ENCODE measurements at places on chromosomes 1 and 21.

GRCh38 chr1:183148599-183148998 lies 37.5 kb upstream of the LAMC2 start:
- no peak for DNase-seq

DNA sequence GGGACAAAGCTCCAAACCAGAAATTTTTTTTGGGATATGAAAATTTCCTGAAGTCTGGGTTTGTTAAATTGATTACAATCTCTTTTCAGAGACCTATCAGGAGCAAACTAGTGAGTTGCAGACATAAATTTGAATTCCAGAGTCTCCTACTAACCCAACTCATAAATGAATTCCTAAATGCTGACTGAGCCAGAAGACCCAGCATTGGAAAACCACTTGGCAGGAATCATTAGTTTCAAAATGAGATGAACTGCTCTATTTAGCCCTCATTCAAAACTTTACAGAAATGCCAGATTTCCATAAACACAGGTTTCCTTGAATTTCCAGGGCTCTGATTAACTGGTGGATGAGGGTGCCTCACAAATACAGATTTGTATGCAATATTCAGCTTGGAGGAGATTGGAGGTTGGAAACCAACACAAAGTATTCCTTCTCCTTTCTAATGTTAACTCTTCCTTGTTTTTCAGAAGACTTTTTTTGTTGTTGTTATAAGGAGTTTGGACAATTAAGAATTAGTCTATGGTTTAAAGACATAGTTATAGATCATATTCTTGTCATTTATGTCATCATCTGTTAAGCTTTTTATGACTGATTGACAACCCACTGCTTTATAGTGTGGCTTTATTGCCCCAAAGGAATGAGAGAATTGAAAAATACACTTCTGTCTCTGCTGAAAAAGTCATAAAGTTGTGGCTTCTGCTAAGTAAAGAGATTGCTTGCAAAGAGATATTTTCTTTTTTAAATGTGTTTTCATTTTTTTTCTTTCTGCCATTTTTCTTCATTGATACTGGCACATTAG lies 222.8 kb downstream of the HLX start:
- no peak for DNase-seq

GRCh38 chr1:189782295-189782694 lies 695.4 kb downstream of the BRINP3 start:
- DNase-seq: no peak

- DNase-seq: no peak
Observed at GRCh38 chr1:234148350-234148749, 224.9 kb upstream of the COA6 start.

GRCh38 chr1:11298390-11299224 lies 25.6 kb downstream of the UBIAD1 start:
- DNase-seq: no peak

- DNase-seq: peak; percentile 69
Observed at GRCh38 chr1:87226341-87226760, 102.3 kb upstream of the LMO4 start.

DNA sequence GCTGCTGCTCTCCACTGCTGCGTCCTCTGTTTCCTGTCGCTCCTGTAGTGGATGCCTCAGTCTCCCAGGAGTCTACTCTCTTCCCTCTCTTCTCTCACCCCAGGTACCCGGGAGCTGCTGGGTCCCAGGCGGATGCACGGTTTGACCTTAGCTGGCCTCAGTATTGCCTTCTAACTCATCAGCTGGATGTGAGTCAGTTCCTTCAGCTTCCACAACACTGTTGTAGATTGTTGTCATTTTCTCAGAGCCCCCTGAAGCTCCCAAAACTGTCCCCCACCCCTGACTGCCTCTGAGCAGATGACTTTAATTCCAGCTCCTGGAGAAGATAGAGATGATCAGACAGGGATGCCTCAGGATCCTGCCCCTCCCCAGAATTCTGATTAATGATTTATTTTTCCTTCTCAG lies 7.2 kb downstream of the CNIH3 start:
- DNase-seq: no peak

DNA sequence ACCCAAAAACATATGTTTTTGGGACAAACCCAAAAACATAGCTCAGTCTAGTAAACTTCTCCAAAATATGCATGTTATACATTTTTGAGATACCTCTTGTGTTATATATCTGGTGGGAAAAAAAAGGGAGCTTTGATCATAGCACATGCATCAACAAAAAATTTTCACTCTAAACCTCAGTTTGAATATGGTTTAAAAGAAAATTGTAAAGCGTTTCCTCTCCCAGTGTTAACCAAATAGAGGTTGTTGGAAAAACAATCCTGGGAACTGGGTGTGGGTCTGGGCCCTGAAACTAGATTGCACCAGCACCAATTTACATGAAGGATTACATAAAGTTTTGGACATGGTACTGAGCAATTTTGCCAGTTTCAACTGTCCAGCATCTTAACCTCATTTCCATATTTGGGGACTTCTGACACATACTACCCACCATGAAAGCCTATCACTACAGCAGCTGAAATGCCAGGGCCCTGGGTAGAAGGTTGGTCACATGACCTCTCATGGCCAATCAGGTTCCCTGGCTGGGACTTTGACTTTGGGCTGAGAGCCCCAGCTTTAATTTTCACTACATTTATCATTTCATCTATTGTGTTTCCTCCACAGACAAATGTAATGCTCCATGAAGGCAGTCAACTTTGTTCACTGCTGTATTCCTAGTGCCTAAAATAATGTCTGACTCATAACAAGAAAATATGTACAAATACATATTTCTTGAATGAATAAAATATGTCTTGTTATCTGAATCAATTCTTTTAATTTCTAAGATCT lies 150.7 kb downstream of the SETD4 start:
- no peak for DNase-seq

- no peak for DNase-seq
Observed at GRCh38 chr1:182196897-182197870, 135.7 kb upstream of the ZNF648 start.

- DNase-seq: peak; percentile 77
Observed at GRCh38 chr1:44237721-44238457, 24.6 kb downstream of the DMAP1 start.

GRCh38 chr21:25709684-25710265 lies 24.9 kb downstream of the ATP5PF start:
- DNase-seq: no peak

GRCh38 chr1:212488436-212489283 lies 55.9 kb downstream of the NENF start:
- no peak for DNase-seq

DNA sequence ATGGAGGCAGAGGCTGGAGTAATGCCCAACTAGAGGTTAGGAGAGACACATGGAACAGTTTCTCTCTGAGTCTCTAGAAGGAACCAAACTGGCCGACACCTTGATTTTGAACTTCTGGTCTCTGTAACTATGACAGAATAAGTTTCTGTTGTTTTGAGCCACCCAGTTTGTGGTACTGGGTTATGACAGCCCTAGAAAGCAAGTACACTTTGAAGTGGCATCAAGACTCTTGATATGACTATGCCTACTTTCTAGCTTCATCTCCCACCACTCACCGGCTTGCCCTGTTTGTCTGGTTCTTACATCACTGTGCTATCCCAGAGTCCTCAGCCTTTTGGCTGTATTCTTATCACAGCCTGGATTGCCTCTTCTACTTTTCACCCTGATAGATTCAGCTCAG lies 230.3 kb upstream of the USP24 start:
- no peak for DNase-seq

DNA sequence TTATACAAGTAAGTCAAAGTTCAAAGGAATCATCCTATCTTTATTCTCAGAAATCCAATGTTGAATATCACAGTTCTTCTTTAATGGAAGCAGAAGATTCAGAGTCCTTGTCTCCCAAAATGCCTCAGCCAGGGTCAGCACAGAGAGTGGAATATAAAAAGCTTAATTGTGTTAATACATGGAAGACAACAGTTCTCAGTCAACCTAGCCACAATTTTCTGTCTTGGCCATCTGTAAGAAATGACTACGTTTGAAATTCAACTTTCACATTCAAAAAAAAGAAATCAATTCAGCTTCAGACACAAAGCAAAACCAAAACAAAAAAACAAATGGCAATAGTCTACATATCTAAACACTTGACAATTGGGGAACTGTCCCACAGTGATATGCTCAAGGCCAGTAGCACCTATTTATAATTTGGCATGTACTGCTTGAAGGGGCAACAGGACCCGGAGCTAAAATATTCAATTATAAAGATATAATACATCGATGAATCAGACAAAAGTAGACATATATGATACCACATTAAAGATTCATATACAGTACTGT lies 27.3 kb upstream of the GLIS1 start:
- DNase-seq: no peak

DNA sequence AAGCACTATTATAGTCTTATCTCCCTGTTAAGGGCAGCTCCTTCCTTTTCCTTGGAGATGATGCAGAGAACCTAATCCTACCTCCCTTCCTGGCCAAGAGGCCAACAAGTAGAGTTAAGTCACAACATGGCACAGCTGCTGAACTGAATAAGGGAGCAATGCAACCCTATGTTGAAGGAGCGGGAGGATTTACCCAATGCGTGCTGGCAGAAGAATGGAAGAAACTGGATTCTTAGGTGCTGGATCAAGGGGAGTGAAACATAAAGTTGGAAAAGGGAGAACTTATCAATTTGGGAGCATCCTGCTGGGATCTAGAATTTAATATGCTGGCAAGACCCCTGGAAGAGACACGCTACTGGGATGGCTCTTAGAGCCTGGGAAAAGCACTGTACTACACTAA lies 12.0 kb upstream of the HUNK start:
- no peak for DNase-seq

DNA sequence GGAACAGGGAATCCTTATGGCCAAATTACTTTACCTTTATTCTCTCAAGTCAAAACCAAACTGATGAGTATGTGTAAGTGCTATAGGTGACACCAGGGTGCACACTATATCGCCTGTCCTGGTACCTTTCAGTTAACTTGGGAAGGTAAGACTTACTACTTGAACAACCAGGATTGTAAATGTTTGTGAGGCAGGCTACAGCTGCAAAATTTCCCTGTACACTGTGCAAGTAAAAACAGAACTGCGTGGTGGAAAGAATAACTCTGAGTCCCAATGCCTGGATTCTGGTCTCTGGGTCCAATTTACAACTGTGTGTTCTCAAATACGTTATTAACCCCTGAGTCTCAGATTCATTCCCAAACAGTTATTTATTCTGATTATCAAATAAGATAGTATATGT lies 73.5 kb downstream of the TENT5C start:
- no peak for DNase-seq

- DNase-seq: no peak
Observed at GRCh38 chr1:227899820-227900449, 47.8 kb downstream of the WNT9A start.

DNA sequence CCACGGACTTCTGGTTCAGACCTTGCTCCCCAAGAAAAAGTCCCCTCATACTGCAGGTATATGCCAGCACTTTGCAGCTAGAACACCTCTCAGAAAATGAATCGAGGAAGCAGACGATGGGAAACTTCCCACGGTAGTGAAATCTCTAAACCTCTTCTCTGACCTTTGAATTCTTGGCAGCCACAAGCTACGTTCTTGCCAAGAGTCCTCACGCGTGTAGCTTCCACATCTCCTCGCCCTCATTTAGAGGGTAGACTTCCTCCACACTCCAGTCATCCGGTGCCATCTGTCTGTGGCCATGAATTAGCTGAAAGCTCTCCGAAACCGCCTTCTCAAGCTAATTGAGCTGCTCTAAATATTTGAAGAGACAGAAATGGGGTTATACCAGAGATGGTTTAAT lies 127.8 kb downstream of the RGS7 start:
- no peak for DNase-seq

DNA sequence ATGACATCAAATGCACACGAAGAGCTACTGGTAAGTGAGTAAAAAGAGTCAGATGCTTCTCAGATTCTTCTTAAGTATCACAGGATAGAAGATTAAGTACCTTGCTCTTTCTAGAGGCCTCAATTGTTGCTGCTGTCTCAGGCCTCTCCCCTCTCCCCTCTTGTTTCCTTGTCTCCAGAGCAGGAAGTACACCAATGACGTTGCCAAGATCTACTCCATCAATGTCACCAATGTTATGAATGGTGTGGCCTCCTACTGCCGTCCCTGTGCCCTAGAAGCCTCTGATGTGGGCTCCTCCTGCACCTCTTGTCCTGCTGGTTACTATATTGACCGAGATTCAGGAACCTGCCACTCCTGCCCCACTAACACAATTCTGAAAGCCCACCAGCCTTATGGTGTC lies 21.3 kb upstream of the SARS1 start:
- no peak for DNase-seq

DNA sequence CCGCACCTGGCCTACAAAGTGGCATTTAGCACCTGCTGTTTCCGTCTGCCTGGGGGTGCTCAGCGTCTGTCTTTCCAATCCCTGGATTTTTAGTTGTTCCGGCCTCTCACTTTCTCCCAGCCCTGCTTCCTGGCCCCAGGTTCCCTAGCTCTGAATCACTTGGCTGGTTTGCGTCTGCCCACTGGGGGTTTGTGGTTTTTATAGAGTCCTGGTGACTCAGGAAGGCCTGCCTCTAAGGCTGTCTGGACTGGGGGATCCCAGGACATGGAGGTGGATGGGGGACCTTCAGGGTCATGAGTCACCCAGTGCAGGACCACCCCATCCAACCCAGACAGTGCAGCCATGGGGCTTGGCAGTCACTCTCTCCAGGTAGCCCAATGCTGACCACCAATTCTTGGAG lies 53.5 kb downstream of the MRPL37 start:
- no peak for DNase-seq

- DNase-seq: no peak
Observed at GRCh38 chr1:51504806-51505525, 14.1 kb downstream of the EPS15 start.

- no peak for DNase-seq
Observed at GRCh38 chr1:7845761-7846160, 7.1 kb downstream of the UTS2 start.

- no peak for DNase-seq
Observed at GRCh38 chr1:237913345-237913744, 22.6 kb upstream of the ZP4 start.

GRCh38 chr1:203367057-203367456 lies 16.1 kb upstream of the FMOD start:
- DNase-seq: no peak

- DNase-seq: no peak
Observed at GRCh38 chr1:55000110-55001085, 1.7 kb downstream of the BSND start.

- no peak for DNase-seq
Observed at GRCh38 chr1:65424573-65424889, 4.1 kb downstream of the LEPR start.

GRCh38 chr1:14698314-14698713 lies 99.8 kb downstream of the KAZN start:
- no peak for DNase-seq

All from left renal cortex interstitium (tissue), 4 donors.